ENCODE measurements at places on chromosomes 6 and 20.

GRCh38 chr20:38982291-38982690, 20.1 kb downstream of the DHX35 start:
- no peak for DNase-seq

DNA sequence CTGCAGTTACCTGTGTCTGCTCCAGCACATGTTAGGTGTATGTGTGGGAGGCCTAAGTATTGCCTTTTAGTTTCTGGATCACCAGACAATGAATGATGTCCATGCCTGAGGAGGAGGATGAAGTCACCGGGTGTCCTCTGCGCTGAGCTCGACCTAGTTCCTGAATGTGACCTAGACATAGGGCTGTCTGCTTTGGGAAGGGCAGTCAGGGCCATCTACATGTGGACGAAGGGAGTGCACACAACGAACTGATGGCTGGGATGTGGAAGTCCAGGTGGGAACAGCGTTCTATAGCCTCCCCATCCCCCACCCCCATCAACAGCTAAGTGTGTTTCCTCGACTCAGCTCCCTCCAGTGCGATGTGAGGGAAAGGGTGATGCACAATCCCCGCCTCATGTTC, 186.3 kb downstream of the QKI start:
- DNase-seq, result no peak

DNA sequence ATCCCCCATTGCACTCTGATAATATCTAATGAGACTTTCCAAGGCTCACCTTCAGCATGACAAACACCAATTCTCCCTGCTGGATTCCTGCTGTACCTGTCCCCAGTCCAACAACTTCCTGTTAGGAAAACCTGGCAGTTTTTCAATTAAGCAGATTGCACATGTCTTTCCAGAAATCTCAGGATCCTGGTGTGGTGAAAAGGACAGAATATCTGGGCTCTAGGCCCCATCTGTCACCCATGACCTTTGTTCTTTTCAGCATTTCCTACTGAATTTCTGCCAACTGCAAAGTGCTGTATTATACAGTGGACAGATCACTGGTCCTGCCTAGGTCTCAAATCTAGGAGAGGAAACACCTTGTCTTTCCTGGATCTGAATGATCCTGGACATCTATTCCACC, 27.7 kb upstream of the DTNBP1 start:
- no peak for DNase-seq

- DNase-seq, result no peak
These were observed 724 bp downstream of the CDKN1A start for GRCh38 chr6:36679043-36679833.

DNA sequence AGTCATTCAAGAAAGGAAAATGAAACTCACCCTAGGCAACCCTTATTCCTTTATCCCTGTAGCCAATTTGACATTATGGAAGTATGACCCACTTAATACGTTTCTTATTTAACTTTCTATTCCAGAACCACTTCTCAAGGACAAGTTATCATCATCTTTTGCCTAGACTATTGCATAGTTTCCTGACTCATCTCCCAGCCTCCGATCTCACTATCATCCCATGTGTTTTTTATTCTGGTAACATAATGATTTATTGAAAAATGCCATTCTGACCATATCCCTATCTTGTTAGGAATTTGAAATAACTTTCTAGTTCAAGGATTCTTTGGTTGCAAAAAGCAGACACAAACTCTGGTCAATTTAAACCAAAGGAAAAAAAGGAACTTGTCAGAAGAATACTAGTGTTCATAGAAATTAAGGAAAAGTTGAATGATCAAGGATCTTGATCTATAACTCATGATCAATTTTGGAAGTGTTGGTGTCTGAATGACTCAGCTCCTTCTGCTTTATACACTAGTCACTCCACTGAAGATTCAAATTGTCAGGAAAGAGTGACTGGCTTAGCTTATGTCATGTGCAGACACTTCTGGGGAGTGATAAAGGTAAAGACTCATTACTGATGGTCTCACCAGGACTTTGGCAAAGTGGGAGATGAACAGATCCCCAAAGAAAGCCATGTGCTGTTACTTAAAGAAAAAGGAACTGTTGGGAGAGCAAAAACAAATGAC, 8.5 kb upstream of the TINAG start:
- no peak for DNase-seq

- no peak for DNase-seq
These were observed 350.5 kb downstream of the CDC5L start for GRCh38 chr6:44737829-44738528.

GRCh38 chr6:130306377-130306776, 59.4 kb upstream of the TMEM200A start:
- DNase-seq, result no peak

DNA sequence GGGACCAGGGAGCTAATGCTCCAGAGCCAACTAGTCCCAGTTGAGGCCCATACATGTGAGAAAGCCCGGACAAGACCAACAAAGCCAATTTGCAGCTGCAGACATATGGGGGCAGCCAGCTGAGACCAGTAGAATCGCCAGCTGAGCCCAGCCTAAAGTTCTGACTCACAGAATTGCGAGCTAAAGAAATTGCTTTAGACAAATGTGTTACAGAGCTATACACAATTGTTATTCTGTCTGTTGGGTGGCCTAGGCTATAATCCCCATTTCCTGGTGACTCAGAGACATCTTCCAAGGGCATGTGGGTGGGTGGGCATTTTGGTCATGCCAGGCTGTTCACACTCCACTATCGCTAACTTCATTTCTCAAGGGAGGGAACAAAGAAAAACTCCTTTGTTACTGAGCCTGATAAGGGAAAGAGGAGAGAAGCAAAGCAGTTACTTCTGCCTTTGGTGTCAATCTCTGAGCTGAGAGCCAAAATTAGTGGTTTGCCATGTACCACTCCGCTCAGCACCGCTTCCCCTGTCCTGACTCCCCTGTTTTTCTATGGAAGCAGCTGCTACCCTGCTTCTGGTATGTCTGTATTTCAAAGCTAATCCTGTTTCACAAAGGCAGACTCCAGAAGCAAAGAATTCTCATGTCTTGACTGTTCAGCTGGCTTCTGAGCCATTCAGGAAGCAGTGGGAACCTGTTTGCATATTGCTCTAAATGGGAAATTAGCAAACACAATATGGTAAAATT, 26.1 kb downstream of the SCP2D1 start:
- no peak for DNase-seq

DNA sequence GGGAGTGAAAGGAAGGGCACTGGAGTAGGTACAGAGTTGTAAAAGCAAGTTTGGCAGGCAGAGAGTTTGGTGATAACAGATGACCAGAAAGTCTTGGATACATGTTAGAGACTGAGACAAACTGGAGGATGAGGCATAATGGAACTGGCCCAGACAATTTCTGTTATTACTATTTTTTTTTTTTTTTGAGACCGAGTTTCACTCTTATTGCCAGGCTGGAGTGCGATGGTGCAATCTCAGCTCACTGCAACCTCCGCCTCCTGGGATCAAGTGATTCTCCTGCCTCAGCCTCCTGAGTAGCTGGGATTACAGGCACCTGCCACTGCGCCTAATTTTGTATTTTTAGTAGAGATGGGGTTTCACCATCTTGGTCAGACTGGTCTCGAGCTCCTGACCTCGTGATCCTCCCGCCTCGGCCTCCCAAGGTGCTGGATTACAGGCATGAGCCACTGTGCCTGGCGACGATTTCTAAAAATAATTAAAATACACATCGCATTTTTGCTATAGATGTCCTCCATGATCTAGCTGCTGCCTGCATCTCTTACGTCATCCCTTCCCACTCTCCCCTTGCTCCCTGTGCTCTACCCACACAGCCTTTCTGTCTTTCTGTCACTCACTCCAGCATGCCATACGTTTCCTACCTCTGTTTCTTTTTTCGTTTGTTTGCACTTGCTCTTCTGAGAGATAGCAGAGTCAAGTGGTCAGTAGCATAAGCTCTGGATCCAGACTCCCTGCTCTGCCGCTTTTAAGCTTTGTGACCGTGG, 23.5 kb downstream of the MAPK14 start:
- no peak for DNase-seq

DNA sequence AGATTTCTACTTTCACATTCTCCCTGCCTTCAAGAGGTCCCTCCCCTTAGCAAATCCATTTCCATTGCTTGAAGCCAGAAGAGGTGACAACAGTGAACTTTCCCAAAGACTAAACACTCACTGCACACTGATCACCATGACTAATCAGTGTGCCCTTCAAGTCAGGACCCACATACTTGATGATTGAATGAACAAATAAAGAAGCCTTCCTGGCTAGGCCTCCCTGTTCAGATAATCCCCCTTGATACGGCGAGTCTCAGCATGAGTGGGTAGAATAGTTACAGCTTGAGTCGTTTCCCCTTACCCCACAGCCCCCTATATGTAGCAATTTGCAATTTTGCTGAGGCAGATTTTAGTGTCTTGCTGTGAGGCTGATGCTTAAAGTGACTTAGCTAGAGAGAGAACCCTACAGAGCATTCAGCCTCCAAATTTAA, 102.2 kb downstream of the UNC5CL start:
- DNase-seq, result no peak

- DNase-seq, result no peak
These were observed 6.7 kb downstream of the ACOT13 start for GRCh38 chr6:24673625-24674024.

- DNase-seq, result no peak
These were observed 31.4 kb downstream of the GCLC start for GRCh38 chr6:53513519-53513966.

DNA sequence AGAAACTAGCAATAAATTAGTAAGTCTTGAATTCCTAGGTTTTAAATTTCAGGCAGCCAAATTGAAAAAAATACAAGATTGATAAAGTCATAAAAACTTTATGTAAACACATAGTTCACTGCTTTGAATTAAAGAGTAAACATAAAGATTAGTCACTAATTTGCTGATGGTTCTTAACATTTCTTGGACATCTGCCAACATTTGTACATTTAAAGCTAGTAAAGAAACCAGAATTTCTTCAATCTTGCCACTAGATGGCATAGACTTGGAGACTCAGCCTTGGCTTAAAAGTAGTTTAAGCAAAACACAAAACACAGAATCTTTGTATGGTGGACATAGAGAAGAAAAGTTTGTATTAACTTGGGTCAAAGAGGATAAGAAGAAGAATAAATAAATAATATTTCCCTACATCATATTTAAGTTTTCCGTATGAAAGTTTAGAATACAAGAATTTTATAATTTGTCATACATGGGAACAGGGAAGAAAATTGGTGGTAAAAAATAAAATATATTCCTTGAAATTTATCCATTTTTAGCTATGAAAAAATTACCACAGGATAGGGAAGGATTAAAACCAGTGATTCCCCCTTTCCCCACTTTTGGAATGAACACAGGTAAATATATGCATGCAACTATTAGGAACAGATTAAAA, 41.7 kb upstream of the FAM135A start:
- no peak for DNase-seq

DNA sequence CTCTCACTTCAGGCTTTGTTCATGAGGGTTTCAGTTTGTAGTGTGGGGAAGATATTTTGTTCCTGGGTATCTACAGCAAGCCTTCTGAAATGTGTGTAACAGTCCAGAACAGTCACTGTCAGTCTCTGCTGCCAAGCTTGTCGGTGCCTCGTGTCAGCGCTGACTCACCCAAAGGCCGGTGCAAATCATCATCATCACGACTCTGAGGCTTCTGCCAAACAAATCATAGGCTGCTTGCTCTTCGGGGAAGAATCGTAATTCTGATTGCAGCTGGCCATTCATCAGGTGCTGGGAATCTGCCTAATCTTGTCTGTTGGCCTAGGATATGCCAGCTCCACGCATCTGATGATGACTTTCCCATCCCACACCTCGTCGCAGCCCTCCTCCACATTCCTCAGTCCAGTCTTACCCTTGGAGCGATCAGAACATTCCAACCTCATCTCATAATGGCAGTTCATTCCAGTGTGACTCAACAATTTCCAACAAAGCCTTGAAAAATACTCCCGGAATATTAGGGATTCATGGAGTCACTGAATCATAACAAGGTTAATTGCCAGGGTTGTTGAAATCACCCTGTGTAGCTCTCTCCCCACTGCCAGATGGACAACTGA, 40.9 kb downstream of the ALDH8A1 start:
- no peak for DNase-seq

- DNase-seq, result no peak
These were observed 223.0 kb upstream of the SYNCRIP start for GRCh38 chr6:85865420-85866369.

DNA sequence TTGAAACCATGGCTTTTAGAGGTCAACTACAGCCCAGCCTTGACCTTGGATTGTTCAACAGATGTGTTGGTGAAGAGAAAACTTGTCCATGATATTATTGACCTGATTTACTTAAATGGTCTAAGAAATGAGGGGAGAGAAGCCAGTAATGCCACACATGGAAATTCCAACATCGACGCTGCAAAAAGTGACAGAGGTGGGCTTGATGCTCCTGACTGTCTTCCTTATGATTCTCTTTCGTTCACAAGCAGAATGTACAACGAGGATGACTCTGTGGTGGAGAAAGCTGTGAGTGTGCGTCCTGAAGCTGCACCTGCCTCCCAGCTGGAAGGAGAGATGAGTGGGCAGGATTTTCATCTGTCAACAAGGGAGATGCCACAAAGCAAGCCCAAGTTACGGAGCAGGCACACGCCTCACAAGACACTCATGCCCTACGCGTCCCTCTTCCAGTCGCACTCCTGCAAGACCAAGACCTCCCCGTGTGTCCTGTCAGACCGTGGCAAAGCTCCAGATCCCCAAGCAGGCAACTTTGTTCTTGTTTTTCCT, 16.2 kb downstream of the TTLL2 start:
- DNase-seq, result no peak

DNA sequence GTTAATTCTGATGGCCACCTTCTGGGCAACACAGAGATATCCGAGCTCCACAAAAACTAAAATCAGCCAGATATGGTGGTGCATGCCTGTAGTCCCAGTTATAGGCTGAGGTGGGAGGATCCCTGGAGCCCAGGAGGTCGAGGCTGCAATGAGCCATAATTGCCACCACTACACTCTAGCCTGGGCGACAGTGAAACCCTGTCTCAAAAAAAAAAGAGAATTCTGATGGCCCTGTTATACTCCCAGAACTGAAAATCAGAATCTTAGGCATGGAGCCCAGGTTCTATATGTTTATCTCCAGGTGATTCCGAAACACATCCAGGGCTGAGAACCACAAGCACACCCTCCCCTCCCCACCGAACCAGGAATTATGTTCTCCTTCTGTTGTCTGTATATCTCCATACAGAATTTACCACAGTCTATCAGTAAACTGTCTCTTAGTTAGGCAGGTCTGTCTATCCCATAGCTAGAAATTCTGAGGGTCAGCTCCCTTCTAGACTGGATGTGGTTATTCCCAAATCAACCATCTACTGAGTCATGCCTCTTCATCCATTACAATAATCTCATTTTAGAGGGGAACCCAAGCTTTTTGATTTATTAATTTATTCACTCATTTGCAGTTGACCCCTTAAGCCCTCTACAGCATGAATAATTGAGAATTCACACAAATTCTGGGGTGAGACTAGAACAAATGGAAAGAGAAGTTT, 24.8 kb upstream of the CCND3 start:
- no peak for DNase-seq
